ENCODE measurements at places on chromosomes 12 and 14. TPM values are rescaled to one million over a fixed set of nuclear protein-coding genes. Genes with fewer than 3 reads are reported as not detected.

- no peak for DNase-seq
These were observed 941 bp upstream of the PPP1CC start for GRCh38 chr12:110743571-110744093.

GRCh38 chr14:100692859-100693558, 33.7 kb upstream of the DLK1 start:
- no peak for DNase-seq

- no peak for DNase-seq
These were observed 63.6 kb upstream of the TMEM263 start for GRCh38 chr12:106892075-106892474.

The NPAS3 gene
- total RNA-seq, result not detected

The NAP1L1 gene
- total RNA-seq, result 518 TPM

The CLEC14A gene
- not detected for total RNA-seq

DNA sequence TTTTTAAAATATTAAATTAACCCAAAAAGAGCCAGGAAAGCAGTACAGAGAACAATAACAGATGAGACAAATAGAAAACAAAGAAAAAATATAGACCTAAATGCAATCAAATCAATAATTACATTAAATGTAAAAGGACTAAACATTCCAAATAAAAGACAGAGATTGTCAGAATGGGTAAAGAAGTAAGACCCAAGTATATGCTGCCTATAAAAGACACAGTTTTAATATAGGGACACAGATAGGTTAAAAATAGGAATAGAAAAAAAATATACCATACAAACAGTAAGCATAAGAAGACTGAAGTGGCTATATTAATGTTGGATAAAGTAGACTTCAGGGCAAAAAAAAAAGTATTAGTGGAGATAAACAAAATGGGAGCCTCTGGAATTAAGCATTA, 163.1 kb upstream of the BCL2L14 start:
- DNase-seq, result no peak

DNA sequence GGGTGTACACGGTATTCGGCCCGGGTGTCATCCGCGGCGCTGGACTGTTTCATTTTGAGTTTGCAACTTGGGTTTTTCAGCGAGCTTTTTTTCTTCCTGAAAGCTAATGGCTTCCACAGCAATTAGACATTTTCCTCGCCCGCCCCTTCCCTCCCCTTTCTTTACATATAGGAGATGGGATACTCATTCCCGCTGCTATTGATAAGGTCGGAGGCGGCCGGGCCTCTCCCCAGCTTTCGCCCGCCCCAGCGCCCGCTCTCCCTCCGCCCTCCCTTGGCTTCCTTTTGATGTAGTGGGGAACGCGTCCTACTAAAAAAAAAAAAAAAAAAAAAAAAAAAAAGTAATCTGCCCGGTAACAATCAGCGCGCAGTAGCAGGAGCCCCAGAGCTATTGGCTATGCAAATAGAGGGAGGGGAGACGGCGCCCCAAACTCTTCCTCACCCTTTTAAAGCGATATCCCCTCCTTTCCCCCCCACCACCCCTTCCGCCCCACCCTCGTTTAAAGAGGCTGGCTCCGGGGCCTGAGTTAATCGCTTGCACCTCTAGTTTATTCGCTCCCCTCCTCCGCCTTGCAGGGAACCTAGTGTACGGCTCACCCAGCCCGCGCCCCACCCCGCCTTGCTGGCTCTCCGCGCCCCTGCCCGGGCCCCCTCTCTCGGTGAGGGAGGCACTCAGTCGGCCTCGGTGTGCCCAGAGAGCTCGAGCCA, 1.7 kb upstream of the CCND2 start:
- DNase-seq, result peak; percentile 85

- DNase-seq, result no peak
These were observed 32.0 kb upstream of the SPPL3 start for GRCh38 chr12:120936197-120936596.

The TMEM233 gene
- total RNA-seq, result not detected

DNA sequence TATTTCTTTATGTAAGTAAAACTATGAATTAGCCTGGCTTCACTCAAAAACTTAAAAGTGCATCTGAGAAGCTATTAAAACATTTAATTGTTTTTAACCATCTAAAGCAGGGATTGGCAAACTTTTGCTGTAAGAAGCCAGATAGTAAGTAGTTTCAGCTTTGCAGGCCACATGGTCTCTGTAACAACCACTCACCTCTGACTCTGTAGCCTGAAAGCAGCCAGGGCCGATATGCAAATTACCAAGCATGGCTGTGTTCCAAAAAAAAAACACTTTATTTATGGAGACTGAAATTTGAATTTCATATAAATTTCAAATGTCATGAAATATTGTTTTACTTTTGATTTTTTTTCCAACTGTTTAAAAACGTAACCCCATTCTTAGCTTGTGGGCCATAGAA, 95.3 kb downstream of the CIT start:
- no peak for DNase-seq

The RERG gene
- 4.3 TPM for total RNA-seq

DNA sequence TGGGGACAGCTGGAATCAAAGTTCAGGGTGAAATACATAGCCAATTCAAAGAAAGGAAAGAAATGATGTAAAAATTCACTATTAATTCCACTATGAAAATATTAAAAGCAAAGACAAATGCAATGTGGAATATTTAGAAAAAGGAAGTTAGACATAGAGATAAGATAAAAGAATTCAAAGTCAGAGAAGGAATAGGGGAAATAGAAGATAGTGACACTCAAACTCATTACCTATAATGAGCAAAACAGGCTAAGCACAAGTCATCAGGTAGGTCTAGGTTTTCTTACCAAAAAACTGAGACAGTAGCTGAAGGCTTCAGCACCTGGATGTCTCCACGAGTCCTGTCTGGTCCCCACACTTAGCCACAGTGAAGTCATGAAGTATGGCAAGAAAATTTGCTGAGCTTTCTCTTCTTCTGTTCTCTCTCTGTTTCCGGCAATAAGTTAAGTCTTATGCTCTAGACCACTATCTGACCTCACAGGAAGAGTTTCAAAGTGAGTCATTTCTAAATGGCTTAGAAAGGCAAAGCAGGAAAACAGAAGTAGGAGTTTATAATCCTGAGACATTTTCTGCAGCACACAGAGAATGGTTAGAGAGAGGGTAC, at the start of gene C3AR1:
Gene C3AR1, minus strand, starts transcription at position 369 of the 604 bp plus-strand sequence. CDS start 6,174 bp downstream, outside the sequence.
- DNase-seq, result no peak

GRCh38 chr12:623172-623864, 39.9 kb downstream of the NINJ2 start:
- no peak for DNase-seq

DNA sequence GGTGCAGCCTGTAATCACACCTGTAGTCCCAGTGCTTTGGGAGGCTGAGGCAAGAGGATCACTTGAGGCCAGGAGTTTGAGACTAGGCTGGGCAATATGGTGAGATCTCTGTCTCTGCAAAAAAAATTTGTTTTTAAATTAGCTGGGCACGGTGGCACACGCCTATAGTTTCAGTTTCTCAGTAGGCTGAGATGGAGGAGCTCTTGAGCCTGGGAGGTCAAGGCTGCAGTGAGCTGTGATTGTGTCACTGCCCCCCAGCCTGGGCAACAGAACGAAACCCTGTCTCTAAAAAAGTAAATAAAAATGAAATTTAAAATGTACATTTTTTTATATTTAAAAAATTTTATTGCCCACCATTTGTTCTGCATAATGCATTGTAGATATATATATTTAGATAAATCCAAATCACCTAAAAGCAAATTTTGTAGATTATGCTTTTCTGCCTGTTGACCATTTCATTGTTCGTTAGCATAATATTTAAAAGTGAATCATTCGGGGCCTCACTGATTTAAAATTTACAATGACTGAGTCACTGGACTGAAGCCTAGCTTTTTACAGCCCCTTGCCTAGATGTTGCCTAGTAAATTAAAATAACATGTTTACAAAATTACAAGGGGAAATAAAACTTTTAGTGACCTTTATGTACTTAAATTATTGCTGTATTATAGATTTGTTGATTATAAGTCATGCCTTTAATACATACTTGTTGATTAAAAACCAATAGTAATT, 87.9 kb downstream of the USP15 start:
- DNase-seq, result no peak

The CCDC196 gene
- total RNA-seq, result not detected

The MDM2 gene
- total RNA-seq, result 90.8 TPM

GRCh38 chr14:96710060-96710666, 87.0 kb upstream of the VRK1 start:
- DNase-seq, result no peak

The FSCB gene
- total RNA-seq, result not detected

The TGFB3 gene
- 2.3 TPM for total RNA-seq

The IFI27 gene
- total RNA-seq, result 1.3 TPM

DNA sequence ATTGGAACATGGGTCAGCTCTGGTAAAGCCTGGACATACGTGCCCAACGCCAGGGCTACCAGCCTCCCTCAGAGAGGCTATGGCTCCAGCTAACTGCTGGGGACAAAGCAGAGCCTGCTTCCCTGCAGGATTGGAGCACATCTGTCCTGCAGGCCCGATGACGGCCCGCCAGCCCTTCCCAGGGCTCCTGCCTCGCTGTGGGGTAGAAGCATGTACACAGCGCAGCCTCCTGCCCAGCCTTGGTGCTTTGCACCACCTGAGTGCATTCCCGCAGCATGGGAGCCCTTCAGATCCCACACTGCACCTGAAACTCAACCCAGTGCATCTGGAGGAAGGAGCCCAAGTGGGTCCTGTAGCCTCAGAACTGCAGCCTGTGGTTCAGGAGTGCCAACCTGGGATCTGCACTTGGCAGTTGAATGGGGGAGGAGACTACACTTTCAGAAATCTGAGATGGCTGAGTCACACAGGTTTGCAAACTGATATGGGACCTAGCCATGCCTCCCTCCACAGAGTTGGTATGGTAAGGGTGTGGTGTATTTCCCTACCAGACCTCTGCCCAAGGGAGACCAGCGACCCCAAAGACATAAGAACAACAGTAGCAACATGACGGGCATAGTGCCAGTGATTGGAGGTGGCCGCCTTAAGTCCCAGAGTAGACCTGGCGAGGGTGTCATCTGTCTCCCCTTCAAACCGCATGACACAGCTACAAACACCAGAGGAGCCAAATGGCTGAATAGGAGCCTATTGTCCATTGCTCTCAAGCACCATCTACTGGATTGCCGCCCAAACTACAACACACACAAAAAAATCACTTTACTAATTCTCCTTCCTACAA, 273.9 kb upstream of the MIS18BP1 start:
- DNase-seq, result peak; percentile 4

- DNase-seq, result no peak
These were observed 81.6 kb upstream of the MANSC4 start for GRCh38 chr12:27861428-27862167.

The GARIN6 gene
- not detected for total RNA-seq

The EID3 gene
- 1.1 TPM for total RNA-seq

The VDR gene
- total RNA-seq, result 4.8 TPM

The LRRC10 gene
- not detected for total RNA-seq

DNA sequence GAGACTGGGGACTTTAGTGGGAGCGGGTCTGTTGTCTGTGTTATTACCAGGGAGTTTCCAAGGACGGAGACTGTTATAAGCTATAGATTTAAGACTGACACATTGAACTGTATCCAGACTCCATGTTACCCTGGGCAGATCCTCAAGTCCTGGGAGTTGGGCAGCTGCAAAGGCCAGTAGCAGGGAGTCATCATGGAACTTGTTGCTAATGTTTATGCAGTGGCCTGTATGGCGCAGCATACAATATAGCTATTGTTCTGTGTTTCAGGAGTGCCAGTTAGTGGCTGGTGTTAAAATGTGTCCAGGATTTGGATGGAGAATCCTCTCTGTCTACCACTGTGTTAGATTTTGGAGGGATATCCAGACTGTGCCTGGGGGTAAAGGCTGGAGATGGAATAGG, 31.7 kb downstream of the SMOC1 start:
- no peak for DNase-seq

- no peak for DNase-seq
These were observed 193.6 kb downstream of the CACNA1C start for GRCh38 chr12:2246358-2246757.

- DNase-seq, result no peak
These were observed 1.5 kb downstream of the CHD4 start for GRCh38 chr12:6605421-6606330.

The AMN1 gene
- total RNA-seq, result 5.4 TPM

DNA sequence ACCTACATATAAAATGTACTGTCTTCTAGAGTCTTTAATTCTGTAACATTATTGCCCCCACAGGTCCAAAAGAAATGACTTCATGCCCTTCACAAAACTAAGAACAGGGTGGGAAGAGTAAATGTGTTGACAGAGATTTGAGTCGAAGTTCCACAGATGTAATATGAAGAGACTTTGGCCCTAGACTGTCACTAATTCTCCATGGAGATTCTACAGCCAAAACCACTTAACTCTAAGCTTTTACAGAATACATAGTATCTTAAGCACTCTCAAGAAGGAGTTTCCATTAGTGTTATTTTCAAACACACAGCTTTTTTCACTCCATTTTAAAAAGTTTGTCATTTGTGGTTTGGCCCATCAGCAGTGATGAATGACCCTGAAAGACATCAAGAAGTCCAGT, 56.3 kb downstream of the ABCC9 start:
- no peak for DNase-seq

The LALBA gene
- not detected for total RNA-seq

DNA sequence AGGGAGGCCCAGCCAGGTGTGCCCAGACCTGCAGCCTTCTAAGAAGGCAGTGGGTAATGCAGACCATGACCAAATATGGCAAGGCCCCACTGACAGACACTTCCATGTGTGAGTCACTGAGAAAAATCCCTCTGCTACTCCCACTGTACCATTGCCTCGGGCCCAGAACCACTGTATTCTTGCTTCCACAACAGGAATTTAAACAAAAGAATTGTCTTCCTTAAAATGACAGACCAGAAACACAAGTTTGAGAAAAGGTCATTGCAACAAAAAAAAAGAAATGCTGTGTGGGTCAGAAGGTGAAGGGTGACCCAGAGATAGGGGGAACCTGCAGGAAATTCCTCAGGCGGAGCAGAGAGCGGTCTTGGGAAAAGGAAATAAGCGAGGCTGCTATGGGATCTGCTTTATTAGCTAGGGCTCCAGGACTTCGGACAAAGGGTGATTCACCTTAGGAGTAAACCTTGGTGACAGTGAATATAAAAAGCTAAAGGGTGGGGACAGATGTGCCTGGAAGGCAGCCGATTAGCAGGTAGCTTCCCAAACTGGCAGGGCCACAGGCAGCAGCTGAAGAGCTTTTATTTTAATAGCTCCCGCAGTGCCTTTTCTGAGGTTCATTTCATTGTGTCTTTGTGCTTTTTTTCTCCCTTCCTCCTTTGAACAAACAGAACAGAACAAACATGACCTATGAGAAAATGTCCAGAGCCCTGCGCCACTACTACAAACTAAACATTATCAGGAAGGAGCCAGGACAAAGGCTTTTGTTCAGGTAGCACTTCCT, 185.3 kb upstream of the BCL2L14 start:
- no peak for DNase-seq

- DNase-seq, result no peak
These were observed 13.1 kb downstream of the CCDC85C start for GRCh38 chr14:99590746-99591555.

GRCh38 chr12:108837680-108838079, 19.7 kb downstream of the SSH1 start:
- no peak for DNase-seq

GRCh38 chr12:89880690-89881350, 172.2 kb upstream of the ATP2B1 start:
- DNase-seq, result no peak

- no peak for DNase-seq
These were observed 84.5 kb upstream of the AMN1 start for GRCh38 chr12:31813305-31813704.

The KCNC2 gene
- not detected for total RNA-seq

GRCh38 chr12:57549909-57550640, at the start of gene KIF5A:
Gene KIF5A (plus strand): TSS chr12:57550044. CDS start chr12:57550272, 228 bp downstream.
- peak; percentile 81 for DNase-seq
